ENCODE measurements at places on chromosomes 12 and 14.
A peak's percentile ranks its signal among the peaks of the same experiment; 100 is the strongest.

GRCh38 chr14:83085136-83085535, 1551.5 kb upstream of the SEL1L start:
- no peak for DNase-seq

- no peak for DNase-seq
Measured at GRCh38 chr14:39265806-39266524, 32.2 kb downstream of the MIA2 start.

DNA sequence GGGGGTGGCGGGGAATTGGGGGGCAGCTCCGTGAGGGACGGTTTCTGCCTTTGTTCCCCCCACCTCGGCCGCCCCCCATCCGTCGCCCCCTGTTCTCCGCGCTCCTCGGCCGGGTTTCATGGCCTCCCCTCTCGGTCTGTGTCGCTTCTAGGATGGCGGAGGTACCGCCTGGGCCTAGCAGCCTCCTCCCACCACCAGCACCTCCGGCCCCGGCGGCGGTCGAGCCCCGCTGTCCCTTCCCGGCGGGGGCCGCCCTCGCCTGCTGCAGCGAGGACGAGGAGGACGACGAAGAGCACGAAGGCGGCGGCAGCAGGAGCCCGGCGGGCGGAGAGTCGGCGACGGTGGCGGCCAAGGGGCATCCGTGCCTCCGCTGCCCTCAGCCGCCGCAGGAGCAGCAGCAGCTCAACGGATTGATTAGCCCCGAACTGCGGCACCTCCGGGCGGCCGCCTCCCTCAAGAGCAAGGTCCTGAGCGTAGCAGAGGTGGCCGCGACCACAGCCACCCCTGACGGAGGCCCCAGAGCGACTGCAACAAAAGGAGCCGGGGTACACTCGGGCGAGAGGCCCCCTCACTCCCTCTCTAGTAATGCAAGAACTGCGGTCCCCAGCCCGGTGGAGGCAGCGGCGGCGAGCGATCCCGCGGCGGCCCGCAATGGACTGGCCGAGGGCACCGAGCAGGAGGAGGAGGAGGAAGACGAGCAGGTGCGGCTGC, 575 bp downstream of the NAA30 start:
- peak; percentile 1 for DNase-seq

- DNase-seq, result no peak
Measured at GRCh38 chr12:55720894-55721444, 776 bp downstream of the RDH5 start.

DNA sequence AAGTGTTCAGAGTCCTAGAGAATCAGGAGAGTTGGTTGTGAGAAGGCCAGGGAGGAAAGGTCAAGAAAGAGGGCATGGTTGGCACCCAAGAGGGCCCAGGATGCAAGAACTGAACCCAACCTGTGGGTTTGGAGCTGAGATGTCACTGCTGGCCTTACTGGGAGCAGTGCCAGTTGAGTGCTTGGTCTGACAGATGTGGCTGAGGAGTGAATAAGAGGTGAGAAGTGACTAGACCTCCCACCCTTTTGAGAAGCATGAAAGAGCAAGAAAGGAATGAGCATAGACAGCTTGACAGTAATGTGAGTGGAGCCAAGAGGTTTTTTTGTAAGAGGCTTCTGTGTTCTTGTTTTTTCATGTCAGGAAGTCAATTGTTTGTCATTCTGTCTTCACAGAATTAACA, 95.3 kb downstream of the FGD4 start:
- no peak for DNase-seq

GRCh38 chr12:113092607-113093408, 36.3 kb downstream of the DTX1 start:
- DNase-seq, result no peak

GRCh38 chr12:78284417-78284816, 453.7 kb downstream of the NAV3 start:
- DNase-seq, result no peak

GRCh38 chr12:103668520-103668919, 81.4 kb downstream of the STAB2 start:
- DNase-seq, result no peak

DNA sequence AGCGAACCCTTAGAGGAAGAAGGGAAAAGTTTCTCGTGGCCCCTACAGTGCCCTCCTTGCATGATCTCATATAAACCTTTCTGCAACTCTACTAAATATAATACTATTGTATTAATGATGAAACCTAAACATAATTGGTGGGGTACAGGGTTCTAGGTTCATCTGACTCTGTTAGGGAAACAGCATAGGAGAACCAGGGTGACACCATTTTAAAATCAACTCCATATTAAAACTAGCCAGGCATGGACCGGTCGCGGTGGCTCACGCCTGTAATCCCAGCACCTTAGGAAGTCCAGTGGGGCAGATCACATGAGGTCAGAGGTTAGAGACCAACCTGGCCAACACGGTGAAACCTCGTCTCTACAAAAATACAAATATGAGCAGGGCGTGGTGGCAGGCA, 15.0 kb upstream of the RND1 start:
- DNase-seq, result no peak

DNA sequence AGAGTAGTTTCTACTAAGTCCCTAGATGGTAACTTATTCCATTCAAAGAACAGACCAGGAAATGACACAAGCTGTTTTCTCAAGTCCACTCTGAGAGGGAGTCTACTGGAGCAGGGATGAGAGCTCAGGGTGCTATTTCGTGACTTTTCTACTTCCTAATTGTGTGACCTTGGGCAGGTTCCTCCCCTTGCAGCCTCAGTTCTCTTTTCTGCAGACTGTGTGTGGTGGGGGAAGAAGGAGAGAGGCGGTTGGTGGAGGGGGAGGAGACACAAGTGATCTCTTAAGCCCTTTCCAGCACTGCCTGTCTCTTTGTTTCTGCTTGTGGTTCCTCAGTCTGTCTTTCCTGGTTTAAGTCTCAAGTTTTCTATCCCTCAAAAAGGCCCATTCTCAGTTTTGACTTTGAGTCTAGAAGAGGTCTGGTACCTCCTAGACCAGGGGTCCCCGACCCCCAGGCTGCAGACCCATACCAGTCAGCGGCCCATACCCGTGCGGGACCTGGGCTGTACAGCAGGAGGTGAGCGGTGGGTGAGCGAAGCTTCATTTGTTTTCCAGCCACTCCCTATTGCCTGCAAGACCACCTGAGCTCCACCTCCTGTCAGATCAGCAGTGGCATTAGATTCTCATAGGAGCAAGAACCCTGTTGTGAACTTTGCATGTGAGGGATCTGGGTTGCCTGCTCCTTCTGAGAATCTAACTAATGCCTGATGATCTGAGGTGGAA, 10.7 kb downstream of the FGF6 start:
- no peak for DNase-seq

- DNase-seq, result no peak
Measured at GRCh38 chr14:90276646-90277367, 20.5 kb downstream of the PSMC1 start.

GRCh38 chr12:15272376-15272775, 49.9 kb upstream of the PTPRO start:
- DNase-seq, result no peak

DNA sequence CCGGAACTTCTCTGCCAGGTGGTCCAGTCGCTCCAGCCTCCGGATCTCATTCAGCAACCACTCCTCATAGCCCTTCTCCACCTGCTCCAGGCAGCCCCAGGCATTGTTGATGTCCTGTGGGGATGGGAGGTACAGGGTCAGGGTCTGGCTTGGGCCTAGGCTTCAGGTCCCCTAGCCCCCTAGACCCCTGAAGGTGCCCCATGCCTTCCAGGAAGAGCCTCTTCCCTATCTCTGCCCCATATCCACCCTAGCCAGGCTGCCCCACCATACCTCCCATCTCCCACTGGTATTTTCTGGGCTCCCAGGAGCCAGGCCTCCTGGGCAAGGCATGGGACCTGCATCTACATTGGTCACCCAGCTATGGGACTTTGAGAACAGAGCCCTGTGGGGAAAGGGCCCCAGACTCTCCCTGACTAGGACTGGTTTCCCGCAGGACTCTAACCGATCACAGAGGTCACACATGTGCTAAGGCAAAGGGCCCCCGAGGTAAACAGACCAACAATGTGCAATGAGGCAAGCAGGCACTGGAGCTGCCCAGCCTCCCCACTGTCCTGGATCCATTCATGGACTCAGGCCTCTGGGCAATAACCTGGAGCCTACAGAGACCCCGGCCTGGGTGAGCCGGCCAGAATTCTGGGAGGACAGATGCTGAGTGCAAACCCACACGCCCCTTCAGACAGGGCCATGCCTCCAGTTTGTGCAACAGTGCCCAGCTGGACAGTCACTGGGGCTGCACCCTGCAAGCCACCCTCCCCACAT, 88.8 kb downstream of the ACTN1 start:
- no peak for DNase-seq

- DNase-seq, result no peak
Measured at GRCh38 chr14:99879401-99880295, 86.4 kb downstream of the EML1 start.

GRCh38 chr14:51447411-51447810, 204.3 kb upstream of the FRMD6 start:
- no peak for DNase-seq

DNA sequence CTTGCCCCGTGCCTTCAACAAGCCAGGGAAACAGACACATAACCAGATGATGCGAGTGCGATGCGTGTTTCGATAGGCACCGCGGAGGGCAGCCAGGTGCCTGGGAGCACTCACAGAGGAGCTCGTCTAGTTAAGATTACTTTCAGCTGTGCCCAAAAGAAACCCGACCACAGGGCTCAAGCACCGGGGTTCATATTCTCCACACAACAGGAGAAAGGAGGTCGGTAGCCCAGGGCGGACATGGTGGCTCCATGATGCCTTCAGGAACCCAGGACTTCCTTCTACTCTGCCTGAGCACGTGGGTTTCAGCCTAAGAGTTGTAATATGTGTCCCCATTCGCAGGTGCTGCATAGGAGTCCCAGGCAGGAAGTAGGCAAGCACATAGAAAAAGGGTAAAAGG, 53.7 kb upstream of the DDX11 start:
- no peak for DNase-seq

DNA sequence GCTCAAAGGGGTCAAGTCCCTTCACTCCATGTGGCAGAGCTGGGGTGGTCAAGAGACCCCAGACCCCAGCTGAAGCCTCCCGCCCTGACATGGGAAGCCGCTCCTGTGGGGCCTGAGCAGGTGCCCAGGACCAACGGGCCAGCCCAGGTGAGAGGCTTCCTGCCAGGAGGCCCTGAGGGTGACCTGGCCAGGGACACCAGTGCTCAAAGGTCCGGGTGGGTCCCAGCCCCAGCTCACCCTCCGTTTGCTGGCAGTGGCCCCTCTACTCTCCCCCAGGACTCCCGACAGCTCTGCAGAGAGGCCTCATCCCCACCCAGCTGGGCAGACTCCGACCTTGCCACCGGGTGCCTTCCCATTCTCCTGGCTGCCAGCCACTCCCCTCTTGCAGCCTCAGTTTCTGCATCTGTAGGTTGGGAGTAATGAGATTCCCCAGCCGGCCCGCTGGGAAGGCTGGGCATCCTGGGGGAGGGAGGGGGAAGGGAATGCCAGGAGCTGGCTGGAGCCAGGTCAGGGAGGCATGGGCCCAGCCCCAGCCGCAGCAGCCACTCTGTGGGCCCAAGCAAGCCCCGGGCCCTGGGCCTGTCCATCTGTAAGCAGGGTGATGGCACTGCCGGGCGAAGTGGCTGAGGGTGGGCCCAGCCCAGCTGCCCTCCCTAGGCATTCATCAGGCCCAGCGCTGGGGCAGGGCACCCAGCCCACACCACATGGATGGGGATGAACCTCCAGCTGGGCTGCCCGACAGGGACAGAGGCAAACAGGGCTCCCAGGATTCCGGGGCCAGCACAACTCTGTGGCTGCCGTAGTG, 10.3 kb upstream of the INF2 start:
- no peak for DNase-seq

DNA sequence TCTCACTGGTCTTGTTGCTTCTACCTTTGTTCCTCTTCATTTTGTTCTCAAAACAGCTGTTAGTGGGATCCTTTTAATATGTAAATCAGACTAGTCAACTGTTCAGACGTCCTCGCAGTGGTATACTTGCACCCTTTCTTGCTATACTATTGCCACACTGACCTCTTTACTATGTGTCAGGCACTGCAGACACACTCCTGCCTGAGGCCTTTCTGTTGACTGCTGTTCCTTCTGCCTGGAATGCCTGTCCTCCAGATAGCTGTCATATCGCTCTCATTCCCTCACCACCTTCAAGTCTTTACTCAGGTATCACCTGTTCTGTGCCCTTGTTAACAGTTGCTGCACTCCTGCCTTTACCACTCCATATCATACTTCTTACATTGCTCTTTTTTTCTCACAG, 90.0 kb upstream of the TMEM263 start:
- DNase-seq, result no peak

- no peak for DNase-seq
Measured at GRCh38 chr12:1058423-1058822, 67.4 kb downstream of the ERC1 start.

- DNase-seq, result no peak
Measured at GRCh38 chr12:92271341-92271740, 125.7 kb upstream of the BTG1 start.

GRCh38 chr12:51746416-51746815, 102.1 kb downstream of the FIGNL2 start:
- DNase-seq, result no peak

GRCh38 chr14:43042408-43042807, 1435.7 kb downstream of the LRFN5 start:
- no peak for DNase-seq

- DNase-seq, result no peak
Measured at GRCh38 chr14:95195031-95195430, 37.7 kb upstream of the DICER1 start.

DNA sequence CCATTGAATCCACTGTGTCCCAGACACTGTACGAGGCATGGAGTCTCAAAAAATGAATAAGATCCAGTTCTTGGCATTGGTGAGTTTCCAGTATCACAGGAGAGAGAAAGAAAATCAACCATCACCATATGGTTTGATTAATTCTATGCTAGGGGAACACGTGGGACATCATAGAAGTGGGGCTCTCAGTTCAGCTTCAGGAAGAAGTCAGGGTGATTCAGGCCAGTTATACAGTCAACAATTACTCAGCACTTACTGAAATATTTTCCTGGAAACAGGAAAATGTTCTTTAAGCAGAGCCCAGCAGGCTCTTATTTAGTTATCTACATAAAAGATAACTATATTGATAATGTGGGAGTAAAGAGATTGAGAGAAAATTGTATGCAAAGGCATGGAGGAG, 407.2 kb downstream of the NOVA1 start:
- no peak for DNase-seq

- DNase-seq, result no peak
Measured at GRCh38 chr12:89770391-89770790, 61.8 kb upstream of the ATP2B1 start.

GRCh38 chr12:104928036-104928745, 29.9 kb downstream of the SLC41A2 start:
- DNase-seq, result no peak

DNA sequence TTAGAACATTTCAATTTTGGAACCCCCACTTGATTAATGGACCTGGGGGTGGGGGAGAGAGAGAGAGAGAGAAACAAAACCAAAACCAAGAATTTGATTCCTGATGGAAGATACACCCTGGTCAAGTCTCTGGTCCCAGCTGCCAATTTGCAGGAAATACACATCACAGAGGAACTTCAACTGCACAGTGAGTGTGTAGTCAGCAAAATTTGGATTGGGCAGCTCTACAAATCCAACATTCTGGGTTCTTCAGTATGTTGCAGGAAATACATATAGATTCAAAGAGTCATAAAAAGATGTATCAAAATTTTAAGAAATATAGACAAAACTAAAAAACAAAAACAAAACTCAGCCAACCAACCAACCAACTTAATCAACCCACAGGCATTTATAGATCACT, 17.4 kb downstream of the DNAH10 start:
- DNase-seq, result no peak
